Anterior cingulate cortex (tissue), 58 donors: ENCODE measurements at places on chromosomes 16 and 17.

DNA sequence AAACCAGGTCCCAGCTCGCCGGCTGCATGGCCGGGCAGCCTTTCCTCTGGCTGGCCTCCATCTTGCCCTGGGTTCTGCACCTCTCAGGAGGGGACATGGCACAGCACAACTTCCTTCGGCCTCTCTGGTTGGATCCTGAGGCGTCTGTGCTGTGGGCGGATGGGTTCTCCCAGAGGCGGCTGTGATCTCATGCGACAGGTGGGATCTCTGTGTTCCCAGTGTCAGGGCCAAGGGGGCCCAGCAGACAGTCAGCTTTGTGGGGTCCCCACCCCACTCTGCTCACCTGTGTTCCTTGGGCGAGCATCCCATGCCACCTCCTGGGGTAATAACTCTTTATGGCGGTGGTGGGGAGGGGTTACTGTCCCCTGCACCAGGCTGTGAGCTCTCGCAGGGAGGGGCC is 35.8 kb downstream of the FA2H start:
- no peak for DNase-seq

- DNase-seq = no peak
Measured at GRCh38 chr16:66580605-66581209, 1.4 kb downstream of the CMTM2 start.

GRCh38 chr17:13510062-13510461 is 91.7 kb downstream of the HS3ST3A1 start:
- no peak for DNase-seq

- no peak for DNase-seq
Measured at GRCh38 chr16:50602531-50603205, 54.5 kb downstream of the NKD1 start.

DNA sequence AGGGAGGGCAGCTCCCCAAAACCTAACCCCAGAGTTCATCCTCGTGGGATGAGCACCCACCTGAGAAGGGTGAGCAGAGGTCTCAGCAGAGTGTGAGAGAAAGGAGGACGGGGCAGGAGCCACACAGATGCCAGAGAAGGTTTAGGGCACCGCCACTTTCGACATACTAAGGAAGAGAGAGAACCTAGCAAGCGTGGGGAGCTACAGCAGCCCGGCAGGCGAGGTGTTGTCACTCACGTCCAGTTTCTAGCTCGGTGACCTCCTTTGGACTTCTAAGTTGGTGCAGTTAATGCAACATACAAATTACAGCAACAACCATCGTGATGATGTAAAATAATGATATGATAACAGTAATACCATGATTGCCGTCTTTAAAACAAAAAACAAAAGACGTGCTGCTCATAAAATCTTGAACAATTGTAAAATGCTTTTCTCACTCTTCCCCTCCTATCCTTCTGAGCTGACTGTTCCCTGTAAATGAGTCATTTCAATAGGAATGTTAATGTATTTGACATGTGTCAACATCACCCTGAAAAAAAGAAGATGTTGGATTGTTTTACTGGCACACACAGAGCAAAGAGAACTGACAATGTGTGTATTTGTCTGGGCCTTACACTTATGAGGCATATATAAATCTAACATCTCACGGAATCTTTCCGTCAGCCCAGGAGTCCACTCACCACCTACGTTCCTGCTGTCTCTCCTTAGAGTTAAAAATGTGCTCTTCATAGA is 158.2 kb upstream of the MAF start:
- no peak for DNase-seq

DNA sequence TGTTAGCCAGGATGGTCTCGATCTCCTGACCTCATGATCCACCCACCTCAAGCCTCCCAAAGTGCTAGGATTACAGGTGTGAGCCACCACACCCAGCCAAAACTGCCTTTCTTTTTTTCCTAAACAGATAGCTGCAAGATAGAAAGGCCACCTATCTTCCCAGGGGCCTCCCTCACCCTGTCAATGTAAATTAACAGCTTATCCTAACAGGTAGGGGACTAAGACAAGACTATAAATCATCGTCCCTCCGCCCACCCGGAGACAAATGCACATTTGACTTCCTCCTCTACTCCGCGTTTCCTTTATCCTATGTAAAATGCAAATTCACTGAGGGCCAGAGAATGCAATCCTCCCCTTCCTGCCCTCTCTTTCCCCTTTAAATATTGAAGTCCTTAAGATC is 71.4 kb downstream of the MARF1 start:
- no peak for DNase-seq

DNA sequence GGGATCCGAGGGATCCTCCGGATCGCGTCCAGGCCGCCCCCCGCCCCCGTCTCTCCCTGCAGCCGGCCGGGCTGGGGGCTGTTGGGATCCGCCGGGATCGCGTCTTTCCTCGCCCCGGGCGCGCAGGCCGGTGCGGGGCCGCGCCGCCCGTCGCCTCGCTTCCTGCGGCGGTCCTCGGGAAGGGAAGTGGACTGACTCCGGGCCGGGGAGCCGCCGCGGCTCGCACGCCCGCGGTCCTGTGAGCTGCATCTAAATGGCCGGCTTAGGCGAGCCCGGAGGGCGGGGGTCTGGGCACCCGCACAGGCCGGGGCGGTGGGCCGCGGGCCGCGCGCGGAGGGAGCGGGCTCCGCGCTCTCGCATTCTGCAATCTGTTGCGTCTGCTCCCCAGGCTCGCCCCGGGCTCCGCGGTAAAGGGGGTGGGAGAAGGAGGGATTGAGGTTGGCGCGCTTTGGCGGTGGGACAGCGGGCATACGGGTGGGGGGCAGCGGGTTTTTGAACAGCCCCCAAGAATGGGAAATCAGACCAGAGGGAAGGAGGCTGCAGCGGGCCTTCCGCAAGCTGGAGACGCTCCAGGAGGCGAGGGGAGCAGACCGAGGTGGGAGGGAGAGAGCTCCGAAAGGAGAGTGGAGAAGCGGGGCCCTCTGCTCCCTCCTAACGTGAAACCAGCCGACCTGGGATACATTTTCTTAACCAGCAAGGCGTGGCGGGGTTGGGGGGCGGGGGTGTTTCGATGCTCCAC is 2.2 kb downstream of the TMEM132E start:
- no peak for DNase-seq

DNA sequence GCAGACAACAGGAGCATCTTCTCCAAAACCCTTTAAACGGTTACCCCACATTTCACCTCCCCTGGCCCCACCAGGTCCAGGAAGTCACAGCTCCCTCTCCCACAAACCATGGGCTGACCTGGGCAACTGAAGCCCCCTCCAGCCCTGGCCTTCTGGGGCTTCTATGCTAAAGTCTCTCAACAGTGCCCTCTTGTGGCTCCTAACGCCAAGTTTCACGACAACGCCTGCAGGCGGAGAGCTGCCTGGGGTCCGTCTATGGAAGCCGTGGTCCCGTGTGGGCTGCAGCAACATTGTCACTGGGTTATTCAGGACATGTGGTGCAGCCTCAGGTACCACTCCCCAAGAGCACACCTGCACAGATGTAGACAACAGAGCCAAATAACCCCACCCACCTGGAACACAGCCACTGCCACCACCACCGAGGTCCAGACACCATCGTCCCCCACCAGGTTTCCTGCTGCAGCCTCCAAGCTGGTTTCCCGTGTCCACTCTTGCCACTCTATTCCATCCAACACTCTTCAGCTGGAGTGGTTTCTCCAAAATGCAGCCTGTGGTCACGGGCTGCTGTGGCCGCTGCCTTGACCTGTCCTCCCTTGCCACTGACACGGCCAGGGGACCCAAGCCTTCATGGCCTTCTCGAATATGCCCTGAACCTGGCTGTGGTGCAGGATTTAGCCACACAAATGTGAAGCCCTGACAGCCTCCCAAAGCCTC is 19.1 kb downstream of the C16orf95 start:
- DNase-seq = no peak

- DNase-seq = no peak
Measured at GRCh38 chr16:84614073-84614459, 3.8 kb downstream of the COTL1 start.

DNA sequence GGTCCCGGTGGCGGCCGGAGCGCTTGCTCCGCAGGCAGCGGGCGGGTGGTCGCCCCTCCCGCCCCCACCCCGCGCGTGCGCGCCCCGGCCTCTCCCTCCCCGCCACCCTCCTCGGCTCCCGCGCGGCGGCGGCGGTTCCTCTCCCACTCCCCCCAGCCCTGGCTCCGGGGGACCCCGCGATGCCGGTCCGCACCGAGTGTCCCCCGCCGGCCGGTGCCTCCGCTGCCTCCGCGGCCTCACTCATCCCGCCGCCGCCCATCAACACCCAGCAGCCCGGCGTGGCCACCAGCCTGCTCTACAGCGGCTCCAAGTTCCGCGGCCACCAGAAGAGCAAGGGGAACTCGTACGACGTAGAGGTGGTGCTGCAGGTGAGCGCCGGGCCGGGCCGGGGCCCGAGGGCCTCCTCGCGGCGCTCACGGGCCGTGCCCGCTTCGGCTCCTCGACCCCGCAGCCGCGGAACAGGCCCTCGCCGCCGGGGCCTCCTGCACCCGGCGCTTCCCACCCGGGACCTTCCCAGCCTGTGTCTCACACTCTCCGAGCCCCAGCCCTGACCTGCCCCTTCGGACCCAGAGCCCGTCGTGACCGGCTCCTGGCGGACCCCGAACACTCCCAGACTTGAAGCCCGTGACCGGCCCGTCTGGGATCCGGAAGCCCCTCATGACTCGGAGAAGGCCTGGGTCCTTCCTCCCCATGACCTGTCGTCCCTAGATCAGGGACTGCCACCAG is 490 bp downstream of the GID4 start:
- no peak for DNase-seq

DNA sequence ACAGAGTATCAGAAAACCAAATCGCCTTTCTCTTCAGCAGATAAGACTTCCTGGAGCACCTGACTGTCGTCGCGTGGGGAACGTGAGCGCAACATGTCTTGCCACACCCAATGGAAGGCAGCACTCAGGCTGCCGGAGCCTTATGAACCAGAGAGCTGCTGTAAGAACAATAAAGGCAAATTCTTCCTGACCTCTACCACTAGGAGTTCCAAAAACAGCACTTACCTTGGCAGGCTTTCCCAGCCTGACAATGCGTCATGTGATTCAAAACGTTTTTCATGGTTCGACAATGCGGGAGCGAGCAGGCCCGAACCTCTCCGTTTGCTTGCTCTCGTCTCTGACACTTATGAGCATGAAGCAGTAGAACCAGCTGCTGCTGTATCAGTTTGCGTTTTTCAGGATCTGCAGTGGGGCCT is 75.8 kb upstream of the TRAP1 start:
- DNase-seq = no peak

GRCh38 chr17:19457046-19457445 is 46.0 kb downstream of the RNF112 start:
- no peak for DNase-seq

DNA sequence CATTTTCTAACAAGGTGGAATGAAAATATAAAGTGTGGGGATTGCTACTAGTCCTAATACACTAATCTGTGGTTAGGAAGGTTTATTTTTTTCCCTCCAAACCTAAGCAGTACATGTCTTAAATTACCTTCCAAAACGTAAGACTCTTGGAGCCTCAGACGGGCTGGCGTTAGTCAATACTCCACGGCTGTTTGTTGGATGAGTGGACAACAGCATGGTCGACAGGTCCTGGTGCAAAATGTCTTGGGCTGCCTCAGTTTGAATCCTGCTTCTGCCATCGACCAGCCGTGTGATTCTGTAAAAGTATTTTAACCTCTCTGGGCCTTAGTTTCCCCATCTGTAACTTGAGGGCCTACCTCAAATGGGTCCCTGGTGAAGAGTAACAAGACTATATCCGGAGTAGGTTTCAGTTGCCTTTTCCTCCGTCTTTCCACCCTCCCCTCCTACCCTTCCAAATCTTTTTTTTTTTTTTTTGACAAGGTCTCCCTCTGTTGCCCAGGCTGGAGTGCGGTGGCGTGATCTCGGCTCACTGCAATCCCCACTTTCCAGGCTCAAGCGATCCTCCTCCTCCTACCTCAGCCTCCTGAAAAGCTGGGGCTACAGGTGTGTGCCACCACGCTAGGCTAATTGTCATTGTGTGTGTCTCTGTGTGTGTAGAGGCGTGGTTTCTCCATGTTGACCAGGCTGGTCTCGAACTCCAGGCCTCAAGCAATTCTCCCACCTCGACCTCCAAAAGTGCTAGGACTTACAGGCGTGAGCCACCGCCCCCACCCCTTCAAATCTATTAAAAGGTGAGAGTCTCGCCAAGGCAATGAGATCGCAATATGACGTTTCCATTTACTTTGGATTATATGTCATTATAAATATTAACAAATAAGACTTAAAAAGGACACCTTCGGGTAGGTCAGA is 5.8 kb downstream of the SCGB1C2 start:
- no peak for DNase-seq

DNA sequence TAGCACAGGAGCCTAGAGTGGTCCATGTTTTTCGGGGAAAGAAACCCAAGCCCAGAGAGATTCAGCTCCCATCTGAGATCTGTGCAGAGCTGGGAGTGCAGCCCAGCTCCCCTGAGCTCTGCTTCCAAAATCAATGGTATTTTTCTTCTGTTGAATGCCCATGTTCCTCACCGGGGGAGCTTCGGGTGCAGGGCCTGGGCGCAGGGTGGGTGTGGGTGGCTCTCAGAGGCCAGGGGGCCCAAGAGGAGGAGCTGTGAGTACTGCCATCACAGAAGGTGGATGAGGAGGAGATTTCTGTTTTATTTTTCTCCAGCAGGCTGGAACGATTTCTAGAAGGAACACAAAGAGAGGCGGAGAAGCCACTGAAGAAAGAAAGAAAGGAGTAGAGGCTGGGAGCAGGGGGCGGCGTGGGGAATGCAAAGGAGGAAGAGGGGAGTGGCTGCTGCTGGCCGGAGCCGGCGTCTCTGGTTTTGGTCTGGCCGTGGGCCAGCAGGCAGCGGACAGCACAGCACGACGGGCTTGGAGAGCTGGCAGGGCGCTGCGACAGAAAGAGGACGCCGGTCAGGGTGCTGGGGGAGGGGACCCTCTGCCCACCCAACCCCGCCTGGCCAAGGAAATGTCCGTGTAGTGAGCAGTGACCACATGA is 76.2 kb upstream of the KSR1 start:
- DNase-seq = peak; percentile 73

GRCh38 chr16:76932541-76933211 is 258.3 kb upstream of the MON1B start:
- no peak for DNase-seq

DNA sequence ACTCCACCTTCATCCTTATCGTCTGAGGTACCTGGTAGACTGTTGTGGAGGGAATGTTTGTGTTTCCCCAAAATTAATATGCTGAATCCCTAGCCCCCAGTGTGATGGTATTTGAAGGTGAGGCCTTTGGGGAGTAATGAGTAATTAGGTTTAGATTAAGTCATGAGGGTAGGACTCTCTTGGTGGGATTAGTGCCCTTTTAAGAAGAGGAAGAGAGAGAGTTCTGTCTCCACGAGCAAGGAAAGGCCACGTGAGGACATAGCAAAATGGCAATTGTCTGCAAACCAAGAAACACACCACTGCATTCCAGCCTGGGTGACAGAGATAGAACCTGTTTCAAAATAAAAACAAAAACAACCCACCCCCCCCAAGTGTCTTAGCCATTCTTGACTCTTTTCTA is 21.0 kb upstream of the DDX52 start:
- DNase-seq = no peak

- no peak for DNase-seq
Measured at GRCh38 chr17:70365091-70365583, 195.8 kb downstream of the KCNJ2 start.
